Bronchial epithelial cell (primary cell): ENCODE measurements at places on chromosomes 5 and 9. TPM values are rescaled to one million over a fixed set of nuclear protein-coding genes. Genes with fewer than 3 reads are reported as not detected.

ACSL6 gene
- 0.13 and 0.26 TPM in 2 replicates for total RNA-seq

TRIM32 gene
- total RNA-seq, result 12.0 and 13.7 TPM in 2 replicates

TMEM171 gene
- total RNA-seq, result 0.26 and 0.51 TPM in 2 replicates

UGT3A1 gene
- total RNA-seq, result not detected in 2 replicates

PRDM9 gene
- total RNA-seq, result under 0.01 TPM in 1 of 2 replicates, not detected in the other

GRCh38 chr9:115615821-115616665, 498.1 kb upstream of the TNC start:
- DNase-seq, result peak; percentile 99

DNA sequence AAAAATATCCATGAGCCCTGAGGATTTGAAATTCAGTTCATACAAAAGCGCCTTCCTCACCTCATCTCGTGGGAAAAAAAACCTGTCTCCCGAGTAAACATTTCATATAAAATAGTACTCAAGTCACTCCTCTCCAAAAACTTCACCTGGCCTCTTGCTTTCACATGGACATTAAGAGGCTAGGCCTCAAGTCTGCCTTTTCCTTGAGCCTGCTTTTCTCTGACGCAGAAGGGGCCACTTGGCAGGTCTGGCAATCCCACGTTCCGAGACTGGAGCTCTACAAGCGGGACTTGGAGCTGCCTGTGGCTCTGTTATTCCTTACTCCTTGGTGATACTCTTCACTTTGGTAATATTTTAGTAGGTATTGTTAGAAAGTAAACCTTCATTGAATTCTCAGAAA, 26.9 kb upstream of the CKS2 start:
- no peak for DNase-seq

DNA sequence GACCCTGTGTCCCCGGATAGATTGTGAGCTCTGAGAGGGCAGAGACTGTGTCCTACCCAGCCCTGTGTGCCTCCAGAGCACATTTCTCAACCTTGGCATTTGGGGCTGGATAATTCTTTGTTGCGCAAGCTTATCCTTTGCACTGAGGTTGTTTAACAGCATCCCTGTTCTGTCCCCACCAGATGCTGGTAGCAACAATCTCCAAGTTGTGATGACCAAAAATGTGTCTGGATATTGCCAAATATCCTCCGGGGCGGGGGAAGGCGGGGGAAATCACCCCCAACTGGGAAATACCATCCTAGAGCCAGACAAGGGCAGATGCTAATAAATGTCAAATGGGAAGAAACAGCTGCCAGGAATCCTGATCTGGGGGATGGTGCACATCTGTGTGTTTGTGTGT, 24.0 kb upstream of the TNIP1 start:
- DNase-seq, result no peak

- no peak for DNase-seq
Observed at GRCh38 chr5:161261668-161262323, 284.7 kb downstream of the GABRB2 start.

GRCh38 chr5:149035372-149035790, 27.5 kb downstream of the SH3TC2 start:
- DNase-seq, result peak; percentile 66

DNA sequence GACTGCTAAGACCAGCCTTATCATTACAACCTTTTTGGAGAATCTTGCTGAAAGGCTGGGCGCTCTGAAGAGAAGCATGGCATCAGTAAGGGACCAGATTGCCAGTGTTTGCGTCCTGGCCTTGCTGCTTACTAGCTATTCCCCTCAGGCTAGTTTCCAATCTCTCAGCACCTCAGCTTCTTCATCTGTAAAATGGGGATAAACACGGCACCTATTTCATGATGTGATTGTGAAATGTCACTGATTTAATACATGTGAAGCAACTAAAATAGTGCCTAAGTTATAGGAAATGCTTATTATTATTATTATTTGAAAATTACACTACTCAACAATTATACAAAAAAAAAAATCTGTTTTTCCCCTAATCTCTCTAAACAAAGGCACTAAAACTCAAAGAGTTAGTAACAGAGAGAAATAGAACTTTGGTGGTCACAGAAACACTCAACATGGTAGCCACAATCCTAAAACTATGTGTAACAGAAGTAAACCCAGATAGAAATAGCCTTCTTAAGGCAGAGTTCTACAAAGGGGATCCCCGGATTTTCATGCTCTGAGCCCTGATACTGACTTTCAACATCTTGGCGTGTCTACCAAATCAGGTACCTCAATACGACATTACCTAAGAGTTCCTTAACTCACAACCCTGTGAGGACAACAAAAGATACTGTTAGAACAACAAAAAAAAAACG, 62.0 kb downstream of the ENC1 start:
- no peak for DNase-seq

DNA sequence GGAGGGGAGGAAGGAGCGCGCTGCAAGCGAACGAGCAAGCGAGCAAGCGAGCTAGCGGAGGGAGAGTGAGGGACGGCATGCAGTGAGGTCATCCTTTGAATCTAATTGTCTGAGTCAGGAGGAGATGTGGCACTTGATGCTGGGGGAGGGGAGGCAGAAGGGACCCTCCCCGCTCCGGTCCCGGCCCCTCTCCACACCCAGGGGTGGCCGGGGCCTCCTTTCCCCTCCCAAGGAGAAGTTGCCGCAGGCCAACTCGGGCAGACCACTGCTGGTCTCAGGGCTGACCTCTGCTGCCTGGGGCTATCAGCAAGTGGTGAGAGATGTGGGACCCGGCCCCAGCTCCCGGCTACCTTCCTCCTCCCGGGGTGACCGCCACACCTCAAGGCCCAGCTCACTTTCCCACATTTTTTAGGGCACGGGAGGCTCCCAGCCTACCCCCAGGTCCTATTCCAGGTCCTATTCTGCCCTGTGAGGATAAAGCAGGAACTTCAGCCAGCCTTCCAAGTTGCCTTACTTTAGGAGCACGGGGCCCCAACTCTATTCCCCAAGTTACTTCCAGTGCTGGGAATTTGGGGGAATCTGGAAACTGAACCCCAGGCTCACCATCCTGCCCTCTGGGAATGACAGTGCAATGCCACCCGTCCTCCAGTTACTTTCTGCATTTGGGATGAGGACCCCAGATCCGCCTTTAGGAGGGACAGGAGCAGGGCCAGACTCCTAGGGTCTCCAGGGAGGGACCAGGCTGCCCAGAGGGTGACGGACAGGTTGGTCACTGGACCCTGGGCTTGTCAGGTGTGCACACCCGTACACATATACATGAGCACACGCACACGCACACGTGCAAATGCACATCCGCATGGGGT, 11.1 kb downstream of the CNTFR start:
- peak; percentile 41 for DNase-seq

- DNase-seq, result peak; percentile 20
Observed at GRCh38 chr9:14315875-14316601, 2.1 kb upstream of the NFIB start.
